ENCODE measurements at places on chromosomes 16 and 17.

DNA sequence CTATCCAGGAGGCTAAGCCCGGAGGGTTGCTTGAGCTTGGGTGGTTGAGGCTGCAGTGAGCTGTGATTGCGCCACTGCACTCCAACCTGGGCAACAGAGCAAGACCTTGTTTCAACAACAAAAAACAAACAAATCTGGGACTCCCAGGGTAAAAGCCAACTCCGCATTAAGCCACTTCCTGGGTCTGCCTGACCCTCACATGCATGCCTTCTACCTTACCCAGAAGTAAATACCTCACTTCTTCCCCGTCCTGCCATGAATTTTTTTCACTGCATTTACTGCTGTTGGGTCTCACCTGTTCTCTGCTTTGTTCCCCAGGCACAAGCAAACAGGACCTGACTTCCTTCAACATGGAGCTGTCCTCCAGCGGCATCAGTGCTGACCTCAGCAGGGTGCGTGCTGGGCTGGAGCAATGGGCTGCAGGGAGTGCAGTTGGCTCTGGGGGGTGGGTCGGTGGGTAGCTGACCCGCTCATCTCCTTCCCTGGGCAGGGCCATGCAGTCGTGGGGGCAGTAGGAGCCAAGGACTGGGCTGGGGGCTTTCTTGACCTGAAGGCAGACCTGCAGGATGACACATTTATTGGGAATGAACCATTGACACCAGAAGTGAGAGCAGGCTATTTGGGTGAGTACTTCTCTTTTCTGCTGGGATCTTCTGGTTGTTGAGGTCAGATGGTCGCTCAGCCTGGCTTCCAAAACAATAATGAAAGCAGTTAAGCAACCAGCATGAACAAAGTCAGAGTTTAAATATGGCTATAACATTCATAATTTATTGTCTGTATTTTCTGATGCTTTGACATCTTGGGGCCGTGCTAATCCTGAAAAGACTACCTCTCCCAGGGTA is 16.4 kb downstream of the ITGAL start:
- DNase-seq, result no peak

DNA sequence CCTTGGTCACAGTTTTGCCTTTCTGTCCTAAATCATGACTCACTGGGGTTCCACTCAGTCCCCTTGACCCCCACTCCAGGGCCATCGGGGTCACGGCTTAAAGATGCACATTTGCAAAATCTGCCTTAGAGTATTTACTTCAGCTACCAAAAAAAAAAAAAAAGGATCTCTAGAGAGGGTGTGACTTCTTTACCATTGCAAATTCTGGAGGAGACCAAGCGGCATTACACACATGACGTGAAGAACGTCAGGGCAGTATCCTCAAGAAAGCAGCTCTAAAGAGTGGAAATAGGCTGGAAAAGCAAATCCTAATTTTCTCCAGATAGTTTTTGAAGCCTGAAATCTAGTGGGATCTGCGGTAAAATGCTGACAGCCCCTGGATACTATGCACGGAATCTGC is 25.6 kb downstream of the SLC6A4 start:
- no peak for DNase-seq

GRCh38 chr16:80323187-80323807 is 217.5 kb upstream of the DYNLRB2 start:
- DNase-seq, result no peak

DNA sequence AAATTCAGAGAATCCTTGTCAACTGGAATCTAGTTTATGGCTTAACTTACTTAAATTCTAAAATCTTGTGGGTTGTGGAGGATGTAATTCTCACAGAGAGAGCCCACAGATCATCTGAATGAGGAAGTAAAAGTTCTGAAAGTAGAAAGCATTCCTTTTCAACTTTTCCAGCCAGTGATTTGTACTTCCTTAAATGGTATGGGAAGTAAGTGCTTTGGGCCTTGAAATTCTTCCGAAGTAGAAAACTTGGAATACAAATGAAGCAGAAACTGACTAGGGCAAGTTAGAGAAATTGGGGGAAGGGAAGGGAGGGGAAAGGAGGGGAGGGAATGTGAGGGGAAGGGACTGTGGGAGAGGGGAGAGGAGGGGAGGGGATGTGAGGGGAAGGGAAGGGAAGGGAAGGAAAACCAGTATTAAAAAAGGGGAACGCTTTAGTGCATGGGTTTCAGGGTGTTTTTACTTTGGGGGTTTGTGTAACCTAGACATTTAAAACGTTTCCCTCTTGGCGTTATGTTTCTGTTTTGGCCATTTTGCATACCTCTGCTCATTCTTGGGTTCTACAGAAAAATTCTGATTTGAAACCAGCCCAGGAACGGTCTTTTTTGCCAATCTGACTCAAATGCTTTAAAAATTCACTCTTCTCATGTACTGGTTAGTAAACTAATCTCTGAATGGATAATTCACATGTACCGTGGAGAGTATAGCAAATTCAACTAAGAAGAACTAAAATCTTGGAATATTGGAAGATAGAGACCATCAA is 15.5 kb upstream of the SNTB2 start:
- DNase-seq, result no peak

DNA sequence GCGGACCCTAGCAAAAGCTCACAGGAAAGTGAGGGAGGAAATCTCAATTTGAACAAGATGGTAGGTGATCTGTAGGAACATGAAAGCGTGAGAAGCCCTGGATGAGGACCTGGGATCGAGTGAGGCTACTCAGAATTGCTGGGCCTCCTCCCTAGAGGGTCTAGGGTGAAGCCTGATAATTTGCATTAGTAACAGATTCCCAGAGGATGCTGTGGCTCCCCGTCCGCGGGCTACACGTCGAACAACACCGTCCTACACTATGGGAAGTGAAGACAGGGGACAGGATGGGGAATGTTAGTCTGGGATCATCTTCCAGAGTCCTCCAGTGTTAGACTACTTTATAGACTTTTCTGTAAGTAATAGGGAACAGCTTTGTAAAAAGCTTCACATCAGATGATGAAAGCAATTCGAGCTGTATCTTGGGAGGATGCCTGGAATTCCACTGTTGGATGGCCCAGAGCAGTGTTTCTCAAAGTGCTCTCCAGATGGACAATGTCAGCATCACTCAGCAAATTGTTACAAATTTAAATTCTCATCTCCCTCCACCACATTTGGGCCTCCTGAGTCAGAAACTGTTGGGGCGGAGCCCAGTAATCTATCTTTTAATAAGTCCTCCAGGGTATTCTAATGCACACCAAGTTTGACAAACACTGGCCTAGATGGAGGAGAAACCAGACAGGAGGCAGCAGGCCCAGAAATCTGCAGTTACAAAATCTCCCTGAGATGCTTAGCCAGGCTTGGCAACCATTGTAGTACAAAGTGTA is 6.5 kb downstream of the FNDC8 start:
- peak; percentile 79 for DNase-seq

GRCh38 chr17:36149296-36149820 is 27.1 kb downstream of the TBC1D3B start:
- no peak for DNase-seq

DNA sequence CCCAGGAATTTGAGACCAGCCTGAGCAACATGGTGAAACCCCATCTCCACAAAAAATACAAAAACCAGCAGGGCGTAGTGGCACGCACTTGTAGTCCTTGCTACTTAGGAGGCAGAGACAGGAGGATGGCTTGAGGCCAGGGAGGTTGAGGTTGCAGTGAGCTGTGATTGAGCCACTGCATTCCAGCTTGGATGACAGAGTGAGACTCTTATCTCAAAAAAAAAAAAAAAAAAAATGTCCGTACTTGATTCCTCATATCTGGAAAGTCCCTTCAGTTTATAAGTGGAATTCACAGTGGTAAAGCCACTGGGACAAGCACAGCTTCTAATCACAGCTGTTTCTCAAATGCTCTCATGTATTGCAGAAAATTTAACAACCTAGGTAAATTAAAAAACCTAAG is 78.6 kb upstream of the CREBBP start:
- DNase-seq, result no peak

- peak; percentile 86 for DNase-seq
Observed at GRCh38 chr17:83012868-83013778, 66.3 kb upstream of the METRNL start.

DNA sequence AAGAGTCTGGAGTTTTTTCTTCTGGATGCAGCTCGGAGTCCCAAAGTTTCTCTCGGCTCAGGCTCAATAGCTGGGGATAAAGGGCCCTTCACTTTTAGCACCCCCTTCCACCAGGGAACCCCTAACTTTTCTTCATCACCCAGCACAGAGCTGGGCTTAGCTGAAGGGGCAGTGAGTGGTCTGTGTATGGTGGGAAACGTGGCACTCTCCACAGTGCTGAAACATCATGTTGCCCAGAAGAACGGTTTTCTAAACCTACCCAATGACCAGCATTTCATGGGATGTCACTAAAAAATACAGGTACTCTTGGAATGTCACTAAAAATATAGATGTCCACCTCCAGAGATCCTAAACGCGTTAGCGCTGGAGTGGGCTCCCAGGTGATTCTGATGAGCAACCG is 12.0 kb downstream of the ERN2 start:
- DNase-seq, result no peak

DNA sequence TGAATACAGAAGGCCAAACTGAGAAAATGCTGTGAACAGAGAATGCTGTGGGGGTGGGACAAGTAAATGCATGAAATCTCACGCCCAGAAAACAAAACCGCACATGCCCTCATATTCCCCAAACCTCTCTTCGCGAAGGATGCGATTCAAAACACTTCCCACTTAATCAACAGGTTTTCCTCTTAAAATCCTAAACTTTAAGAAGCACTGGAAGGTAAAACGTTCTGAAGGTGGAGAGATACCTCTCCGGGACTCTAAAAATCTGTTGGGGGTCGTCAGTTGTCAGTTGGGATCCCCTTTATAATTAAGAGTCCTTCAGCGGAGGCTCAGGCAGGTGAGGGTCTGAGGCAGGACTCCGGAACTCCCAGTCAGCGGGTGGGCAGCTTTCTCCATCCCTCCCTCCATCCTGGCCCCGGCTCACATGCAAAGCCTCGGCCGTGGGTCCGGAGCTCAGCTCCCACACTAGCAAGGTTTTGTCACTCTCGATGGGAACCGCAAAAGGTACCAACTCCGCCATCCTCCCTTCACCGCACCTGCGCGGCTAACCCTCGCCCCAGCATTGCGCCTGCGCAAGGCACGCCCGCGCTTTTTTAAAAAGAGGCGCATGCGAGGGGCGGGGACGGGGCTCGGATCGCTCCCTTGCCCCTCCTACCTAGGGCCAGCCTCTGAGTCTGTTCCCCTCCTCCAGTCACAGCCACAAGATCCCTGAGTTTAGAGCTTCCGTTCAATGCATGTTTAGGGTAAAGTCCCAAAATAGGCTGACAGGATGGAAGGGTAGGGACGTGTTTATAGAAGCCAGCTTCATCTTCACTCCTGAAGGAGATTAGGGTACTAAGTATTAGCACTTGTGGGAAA is at the start of gene RDM1:
Gene RDM1 (minus strand): TSS at position 563 of the 855 bp plus-strand sequence. CDS start 46 bp downstream, at position 517.
- peak; percentile 7 for DNase-seq

DNA sequence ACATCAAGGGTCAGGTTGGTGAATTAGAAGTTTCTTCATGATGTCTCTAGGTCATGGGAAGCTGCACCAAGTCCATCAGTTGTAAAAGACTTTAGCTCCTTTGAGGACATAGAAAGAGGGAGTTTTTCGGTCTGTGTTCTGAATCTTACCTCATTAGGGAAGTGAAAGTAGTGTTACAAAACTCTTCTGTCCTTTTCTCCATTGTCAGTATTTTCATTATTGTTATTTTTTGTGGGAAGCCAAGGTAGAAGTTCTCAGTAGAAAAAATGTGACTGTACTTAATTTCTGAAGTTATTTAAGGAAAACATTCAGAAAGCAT is 24.2 kb downstream of the MAP3K3 start:
- no peak for DNase-seq

- no peak for DNase-seq
Observed at GRCh38 chr16:71738855-71739254, 14.4 kb upstream of the PHLPP2 start.
